ENCODE measurements at places on chromosomes 1 and 21.

DNA sequence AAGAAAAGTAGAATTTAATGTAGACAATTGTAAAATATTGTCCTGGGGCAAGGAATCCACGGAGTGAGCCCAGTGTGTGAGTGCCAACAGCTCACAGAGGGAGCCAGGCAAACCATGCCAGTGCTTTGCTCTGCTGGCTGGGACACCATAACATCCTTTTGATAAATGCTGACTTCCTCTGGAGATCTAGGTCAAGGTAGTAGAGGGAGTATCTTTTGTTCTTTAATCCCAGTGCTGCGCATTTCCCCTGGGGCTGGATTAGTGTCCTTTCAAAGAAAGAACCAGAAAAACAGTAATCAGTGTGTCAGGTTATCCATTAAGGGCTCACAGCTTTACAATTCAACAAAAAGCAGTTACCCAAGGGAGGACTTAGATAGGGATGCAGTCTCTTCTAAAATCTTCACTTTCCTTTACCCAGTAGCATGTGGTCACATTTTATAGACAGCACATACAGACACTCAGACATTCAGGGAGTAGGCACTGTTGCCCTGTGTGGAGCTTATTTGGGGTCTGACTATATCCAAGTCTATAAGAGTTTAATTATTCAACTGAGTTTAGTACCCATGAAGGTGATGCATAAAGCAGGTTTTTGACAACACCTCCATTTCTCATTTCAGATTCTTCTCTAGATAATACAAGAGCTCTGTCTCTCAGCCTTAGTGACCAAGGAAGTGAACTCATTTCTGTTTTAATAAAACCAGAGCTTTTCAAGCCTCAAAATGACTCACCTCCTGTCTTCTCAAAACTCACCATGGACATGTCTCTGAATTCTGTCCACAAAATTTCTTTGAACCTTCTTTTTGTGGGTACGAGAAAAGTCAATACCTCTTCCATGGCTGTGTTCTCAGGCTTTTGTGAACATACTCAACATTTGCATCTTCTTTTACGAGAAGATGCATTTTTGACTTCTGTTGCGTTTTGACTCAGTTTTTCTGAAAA lies 215.3 kb downstream of the BRINP2 start:
- DNase-seq: no peak

- no peak for DNase-seq
These were observed 34.3 kb downstream of the XKR8 start for GRCh38 chr1:27994060-27994459.

- no peak for DNase-seq
These were observed 72.8 kb downstream of the PTPRU start for GRCh38 chr1:29309075-29309474.

DNA sequence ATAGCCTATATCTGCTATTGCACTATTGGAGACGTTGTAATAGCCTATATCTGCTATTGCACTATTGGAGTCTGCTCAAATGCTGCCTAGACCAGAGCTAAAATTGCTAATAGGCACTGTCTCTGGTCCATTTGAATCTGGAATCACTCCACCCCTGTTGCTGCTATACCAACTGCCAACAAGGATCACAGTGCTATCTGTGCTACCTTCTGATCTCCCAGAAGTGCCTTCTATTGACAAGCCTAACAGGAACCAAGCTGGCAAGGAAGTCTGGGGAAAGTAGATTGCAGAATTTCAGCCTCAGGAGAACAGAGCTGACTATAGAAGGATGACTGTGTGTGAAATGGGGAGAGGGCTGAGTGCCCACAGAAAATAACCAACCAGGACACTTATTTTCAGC lies 15.9 kb downstream of the RWDD3 start:
- DNase-seq: no peak

- no peak for DNase-seq
These were observed 817 bp downstream of the KLHL17 start for GRCh38 chr1:961132-961669.

GRCh38 chr21:41564871-41565274 lies 56.9 kb upstream of the TMPRSS2 start:
- no peak for DNase-seq

GRCh38 chr21:27369234-27369633 lies 402.3 kb upstream of the ADAMTS5 start:
- DNase-seq: no peak

GRCh38 chr1:83530506-83530905 lies 468.4 kb downstream of the TTLL7 start:
- no peak for DNase-seq

DNA sequence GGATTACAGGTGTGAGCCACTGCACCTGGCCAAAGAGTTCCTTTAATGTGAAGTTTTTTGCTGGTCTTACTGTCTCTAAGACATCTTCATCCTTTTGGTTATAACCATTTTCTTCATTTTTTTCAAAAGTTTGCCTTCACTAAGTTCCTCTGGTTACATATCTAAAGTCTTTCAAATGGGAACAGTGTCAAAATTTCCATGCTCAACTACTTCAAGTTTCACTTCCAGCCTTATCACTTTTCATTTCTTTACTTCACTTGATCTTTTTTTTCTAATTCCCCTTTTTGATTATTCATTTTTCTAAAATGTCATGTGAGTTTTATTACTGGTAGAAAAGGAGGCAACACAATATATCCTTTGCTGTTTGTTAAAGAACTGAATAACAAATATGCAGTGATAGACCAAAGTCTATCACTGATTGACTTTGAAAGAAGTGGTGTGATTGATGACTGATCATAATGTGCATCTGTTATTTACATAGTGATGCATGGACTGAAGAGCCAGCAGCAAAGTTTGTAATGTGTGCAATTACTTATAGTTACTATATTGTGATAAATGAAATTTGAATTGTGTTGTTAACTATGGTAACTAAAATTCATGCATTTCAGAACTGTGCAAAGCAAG lies 16.0 kb upstream of the ZFYVE9 start:
- DNase-seq: no peak

GRCh38 chr1:192639607-192640368 lies 3.8 kb downstream of the RGS13 start:
- no peak for DNase-seq

- DNase-seq: no peak
These were observed 71.2 kb downstream of the LRRC40 start for GRCh38 chr1:70134148-70134547.

GRCh38 chr21:45997495-45998275 lies 16.1 kb downstream of the COL6A1 start:
- no peak for DNase-seq

DNA sequence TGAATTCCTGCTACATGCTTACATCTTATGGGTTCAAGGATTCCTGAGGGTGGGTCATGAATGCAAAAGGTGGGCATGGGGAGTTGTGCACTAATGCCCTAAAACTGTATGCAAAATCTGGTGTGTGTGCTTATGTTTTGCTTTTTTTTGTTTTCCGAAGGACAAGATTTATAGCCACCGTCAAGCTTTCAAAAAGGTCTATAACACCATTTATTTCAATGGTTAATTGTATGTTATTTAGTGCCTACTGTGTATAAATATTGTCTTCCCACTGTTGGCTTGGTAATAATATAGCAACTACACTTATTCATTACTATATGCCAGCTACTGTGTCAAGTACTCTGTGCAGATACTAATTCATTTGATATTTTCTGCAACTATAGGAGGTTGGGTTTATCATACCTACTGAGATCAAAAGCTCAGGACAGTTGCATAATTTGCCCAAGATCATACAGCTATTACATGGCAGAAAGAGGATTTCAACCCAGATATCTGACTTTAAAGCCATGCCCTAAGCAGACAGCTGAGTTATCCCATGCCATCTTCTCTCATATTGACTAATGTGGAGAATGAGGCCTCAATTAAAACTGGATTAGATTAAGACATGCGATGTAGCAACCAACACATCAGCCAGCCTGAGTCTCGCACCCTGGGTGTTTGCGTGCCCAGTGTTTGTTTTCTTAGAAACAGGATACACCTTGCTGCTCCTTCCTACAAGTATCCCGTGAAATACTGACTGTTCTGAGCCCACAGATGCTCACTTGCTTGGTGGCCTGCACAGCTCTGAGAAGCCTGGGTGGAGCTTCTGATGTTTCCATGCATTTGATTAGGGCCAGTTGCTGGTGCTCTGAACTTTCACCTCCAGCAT lies 34.6 kb downstream of the GADD45A start:
- no peak for DNase-seq

DNA sequence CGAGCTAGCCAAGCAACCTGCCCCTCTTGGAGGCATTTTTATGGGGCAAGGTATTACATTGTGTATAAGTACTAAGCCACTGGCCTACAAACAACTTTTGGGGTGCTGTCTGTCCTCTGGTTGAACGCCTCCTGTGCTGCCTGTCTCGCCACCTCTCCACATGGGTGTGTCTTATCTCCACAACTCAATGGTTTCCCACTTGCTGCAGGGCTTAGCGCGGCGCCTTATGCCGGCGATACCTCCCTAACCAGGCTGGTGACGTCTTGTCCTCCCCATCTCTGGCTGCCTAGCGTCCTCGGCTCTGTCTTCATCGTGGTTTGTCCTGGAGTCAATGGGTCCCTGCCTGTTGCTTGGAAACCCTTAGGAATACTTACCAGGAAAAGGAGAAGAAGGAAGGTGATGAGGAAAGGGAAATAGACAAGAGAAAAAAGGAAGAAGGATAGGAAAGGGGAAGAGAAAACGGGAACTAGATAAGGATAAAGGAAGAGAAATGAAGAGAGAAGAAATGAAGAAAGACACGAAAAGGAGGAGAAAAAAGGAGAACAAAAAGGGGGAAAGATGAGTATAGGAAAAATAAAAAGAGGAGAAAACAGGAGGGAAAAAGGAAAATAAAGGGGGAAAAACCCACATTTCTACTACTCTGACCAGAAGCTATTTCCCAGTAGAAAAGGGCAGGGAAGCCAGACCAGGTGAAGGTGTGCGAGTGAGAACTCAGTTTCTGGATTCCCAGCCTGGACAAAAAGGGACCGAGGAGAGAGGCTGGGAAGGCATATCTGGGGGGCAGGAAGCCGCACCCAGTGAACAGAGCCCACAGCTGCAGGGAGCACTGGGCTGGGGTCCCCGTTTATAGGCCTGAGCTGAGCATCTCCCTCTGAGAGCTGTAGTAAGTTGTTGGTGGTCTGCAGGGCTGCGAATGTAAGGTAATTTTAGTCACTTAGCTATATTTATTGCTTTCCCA lies 86.2 kb downstream of the CLIC6 start:
- DNase-seq: no peak

GRCh38 chr1:30600258-30600657 lies 123.1 kb downstream of the MATN1 start:
- no peak for DNase-seq

- no peak for DNase-seq
These were observed 14.7 kb upstream of the DISC1 start for GRCh38 chr1:231611851-231612250.

DNA sequence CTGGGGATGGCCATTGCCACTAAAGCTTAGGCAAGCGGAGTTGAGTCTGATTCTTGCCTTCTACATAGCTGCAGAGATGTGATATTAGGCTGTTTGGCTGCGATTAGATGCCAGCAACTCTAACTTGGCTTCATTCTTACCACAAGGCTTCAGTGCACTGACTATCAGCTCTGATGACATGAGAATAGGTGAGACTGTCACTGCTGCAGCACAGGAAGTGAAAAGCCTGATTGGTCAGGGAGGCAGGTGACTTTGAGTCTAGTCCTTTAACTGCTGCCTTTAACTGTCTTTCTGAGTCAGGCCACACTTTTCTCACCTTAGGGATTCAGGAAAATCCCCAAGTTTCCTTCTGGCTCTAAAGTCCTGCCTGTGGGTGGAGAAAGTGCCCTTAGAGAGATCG lies 14.1 kb upstream of the PLXNA2 start:
- DNase-seq: no peak

GRCh38 chr1:114130846-114131525 lies 22.7 kb downstream of the SYT6 start:
- DNase-seq: no peak

DNA sequence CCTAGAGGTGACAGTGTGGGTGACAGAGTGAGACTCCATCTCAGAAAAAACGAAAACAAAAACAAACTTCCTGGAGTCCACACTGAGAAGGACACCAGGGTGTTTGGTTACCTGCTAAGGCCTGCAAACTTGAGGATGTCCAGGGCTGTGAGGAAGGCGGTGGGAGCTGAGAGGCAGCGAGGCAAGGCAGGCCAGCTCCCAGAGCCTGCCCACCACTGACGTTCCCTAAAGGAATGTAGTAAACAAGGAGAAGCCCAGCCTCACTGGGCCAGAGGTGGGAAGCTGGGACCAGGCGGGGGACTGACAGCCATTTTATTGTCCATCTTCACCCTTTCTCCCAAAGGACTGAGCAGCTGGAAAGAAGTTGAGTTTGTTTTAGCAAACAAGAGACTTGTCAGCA lies 24.1 kb downstream of the SHISA4 start:
- no peak for DNase-seq

DNA sequence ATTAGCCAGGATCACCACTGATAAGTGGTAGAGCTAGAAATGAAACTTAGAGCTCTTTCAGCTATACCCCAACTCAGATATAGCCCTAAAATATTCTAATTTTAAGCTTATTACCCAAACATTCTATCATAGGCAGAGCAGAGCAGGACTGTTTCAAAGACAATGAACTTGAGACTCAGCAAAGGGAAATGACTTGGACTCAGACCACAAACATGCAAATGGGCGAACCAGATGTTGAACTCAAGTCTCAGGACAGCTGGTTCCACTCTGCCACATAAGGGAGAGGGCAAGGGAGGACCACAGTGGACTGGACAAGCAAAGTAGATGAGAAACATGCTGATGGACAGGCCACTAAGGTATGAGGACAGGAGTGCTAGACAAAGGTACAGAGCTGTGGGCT lies 315.3 kb downstream of the OMA1 start:
- DNase-seq: no peak

DNA sequence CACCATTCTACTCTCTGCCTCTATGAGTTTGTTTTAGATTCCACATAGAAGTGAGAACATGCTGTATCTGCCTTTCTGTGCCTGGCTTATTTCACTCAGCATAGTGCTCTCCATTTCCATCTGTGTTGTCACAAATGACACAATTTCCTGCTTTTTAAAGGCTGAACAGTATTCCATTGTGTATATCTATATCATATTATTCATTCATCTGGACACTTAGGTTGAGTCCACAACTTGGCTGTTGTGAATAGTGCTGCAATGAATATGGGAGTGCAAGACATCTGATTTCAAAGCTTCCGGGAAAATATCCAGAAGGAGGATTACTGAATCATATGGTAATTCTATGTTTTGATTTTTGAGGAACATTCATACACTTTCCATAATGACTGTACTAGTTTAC lies 20.1 kb upstream of the DONSON start:
- DNase-seq: no peak

Data from CD4-positive, alpha-beta T cell treated with Interleukin-1 beta for 1 hour (primary cell).